ENCODE measurements at places on chromosomes 12 and 14.

DNA sequence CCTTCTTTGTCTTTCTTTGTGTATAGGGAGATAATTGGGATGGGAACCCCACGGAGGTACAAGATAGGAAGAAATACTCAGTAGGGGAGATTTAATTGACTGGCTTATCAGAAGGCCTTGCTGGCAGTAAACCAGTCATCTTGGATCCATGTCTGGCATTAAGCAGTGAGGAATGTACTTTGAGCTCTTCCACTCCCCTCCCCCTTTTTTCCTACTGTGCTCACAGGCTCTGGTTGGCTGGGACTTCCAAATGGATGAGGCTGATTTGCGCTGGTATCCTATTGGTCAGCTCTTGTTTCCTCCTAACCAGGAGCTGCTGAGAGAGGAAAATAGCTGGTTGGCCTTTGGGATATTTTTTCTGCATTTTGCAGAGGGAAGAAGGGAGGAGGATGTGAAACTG lies 24.7 kb downstream of the NGDN start:
- peak; percentile 62 for DNase-seq

DNA sequence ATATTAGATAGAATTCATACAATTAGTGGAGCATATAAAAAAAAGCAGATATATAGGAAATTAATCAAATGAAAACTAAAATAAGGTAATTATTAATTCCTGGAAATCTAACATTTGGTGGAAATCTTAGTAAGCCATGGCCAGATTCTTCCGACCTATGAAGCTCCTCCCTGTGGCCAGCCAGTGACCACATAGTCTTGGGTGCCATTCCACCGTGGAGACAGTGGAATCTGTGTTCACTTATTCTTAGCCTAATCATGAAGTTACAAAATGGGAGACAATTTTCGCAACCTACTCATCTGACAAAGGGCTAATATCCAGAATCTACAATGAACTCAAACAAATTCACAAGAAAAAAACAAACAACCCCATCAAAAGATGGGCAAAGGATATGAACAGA lies 241.9 kb upstream of the FLRT2 start:
- no peak for DNase-seq

- DNase-seq: no peak
These were observed 136.0 kb upstream of the NOS1 start for GRCh38 chr12:117497407-117497806.

- DNase-seq: no peak
These were observed 260.0 kb downstream of the ACSS3 start for GRCh38 chr12:81337886-81338285.

DNA sequence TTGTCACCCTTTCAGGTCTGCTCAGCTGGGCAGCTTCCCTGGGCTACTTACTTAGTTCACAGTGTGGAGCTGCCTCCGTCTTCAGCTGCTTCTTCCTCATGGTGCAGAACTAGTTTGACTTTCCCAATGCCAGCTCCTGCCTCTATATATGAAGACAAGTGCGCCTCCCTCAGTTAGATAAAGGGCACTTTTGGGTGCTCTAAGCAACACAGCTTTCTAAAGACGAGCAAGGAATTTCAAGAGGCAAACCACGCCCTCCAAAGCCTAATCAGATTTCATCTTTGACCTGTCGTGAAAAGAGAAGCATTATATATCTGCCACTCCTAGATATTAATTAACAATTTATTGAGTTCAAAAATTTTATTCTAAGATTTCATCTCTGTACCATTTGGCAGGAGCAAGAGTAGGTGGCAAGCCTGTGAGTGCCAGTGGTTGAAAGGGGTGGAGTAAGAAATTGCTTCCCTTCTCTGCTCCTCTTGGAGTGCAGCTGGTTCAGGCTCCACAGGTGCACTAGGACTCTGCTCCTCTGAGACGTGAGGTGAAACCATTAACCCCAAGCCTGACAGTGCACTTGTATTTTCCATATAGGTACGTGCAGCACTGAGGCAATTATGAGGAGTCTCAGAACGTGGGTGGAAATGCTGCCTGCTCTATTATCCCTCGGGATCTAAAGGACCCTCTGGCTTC lies 2.1 kb upstream of the SLC11A2 start:
- no peak for DNase-seq

DNA sequence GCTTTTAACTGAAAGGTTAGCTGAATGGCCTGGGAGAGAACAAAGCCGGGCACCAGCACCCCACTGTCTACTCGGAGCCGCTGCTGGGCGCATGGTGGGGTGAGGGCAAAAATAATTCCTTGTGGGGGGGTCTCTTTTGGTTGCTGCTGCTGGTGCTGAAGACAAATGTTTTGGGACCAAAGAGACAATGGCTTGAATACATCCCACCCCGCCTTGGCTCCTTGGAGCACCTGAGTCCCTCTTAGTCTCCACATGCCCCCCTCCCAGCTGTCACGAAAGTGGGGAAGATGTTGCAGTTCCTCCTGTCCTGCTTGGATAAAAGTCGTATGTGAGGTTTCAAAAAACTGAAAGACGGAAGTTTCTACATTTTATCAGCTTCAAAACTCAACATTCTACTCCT lies 85.0 kb downstream of the PIWIL1 start:
- no peak for DNase-seq

GRCh38 chr12:84329938-84330337 lies 582.7 kb downstream of the SLC6A15 start:
- DNase-seq: no peak

GRCh38 chr12:52497975-52498374 lies 4.9 kb upstream of the KRT6A start:
- no peak for DNase-seq

GRCh38 chr12:62922539-62922938 lies 12.4 kb downstream of the PPM1H start:
- DNase-seq: no peak

DNA sequence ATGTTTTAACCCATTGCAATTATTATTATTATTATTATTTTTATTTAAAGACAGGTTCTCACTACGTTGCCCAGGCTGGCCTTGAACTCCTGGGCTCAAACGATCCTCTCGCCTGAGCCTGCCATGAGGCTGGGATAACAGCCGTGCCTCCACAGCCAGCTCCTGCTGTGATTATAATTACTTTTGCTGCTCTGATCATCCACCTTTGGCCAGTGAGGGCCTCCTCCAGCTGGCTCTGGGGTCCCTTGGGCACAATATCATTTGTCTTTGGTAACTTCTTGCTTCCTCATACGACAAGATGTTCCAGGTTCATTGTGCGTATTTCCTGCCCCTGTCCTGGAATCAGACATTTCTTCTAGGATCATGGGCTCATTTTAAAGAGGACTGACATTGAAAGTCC lies 28.4 kb downstream of the LRTM2 start:
- no peak for DNase-seq

DNA sequence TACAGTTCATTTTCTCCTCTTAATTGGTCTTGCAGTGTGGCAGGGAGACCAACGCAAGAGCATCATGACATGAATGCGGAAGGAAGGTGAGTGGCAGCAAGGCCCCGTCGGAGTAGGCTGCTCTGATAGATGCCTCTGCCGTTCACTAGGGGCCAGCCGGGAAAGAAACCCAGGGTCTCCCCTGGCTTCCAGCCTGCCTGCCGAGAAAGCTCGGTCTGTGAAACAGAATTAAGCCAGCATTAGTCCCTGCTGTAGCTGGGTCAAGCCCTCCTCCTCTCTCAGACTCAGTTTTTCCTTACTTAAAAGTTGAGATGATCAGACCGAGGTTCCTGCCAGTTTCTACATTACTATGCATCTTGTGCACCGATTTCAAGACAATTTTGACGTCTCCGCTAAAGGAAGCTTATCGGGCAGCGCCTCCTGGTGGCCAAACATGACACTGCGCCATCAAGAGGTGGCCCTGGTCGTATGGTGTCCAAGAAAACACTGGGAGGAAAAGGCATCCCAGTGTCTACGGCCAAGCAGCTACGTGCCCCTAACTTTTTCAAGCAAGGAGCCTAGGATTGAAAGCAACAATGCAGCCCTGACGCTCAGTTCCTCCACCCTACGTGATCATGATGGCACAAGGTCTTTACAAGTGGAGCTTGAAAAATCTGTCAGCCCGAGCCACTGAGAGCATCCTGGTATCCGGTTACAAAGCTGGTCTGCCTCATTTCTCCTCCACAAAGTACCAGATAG lies 131.6 kb downstream of the KSR2 start:
- peak; percentile 91 for DNase-seq

DNA sequence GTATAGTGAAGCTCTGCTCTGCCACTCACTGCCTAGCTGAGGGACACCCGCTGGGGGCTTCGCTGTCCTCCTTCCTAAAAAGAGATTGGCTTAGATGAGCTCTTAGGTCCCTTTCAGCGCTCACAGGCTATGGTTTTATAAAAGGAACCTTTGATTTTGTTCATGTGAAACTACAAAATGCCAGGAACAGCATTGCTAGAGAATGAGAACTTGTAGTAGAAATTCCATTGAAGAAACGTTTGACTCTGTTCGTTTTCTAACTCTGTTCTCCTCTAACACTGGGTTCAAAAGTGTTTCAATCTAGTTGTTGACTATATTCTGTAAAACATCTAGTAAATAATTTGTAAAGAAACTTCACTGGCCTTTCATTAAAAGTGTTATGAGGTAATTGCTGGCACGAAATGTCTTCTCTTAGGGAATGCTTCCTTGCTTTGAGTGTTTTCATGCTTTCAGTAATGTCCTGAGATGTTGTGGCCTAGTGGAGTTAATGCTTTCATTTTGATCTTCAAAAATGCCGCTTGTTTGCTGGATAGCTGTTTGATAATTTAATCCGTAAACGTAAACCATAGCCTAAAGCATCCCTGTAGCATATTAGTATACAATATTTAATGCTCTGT lies 1.6 kb downstream of the MARK3 start:
- peak; percentile 28 for DNase-seq

- DNase-seq: no peak
These were observed 67.3 kb upstream of the EGLN3 start for GRCh38 chr14:34018125-34018524.

GRCh38 chr12:1655225-1655788 lies 26.3 kb downstream of the WNT5B start:
- DNase-seq: no peak

DNA sequence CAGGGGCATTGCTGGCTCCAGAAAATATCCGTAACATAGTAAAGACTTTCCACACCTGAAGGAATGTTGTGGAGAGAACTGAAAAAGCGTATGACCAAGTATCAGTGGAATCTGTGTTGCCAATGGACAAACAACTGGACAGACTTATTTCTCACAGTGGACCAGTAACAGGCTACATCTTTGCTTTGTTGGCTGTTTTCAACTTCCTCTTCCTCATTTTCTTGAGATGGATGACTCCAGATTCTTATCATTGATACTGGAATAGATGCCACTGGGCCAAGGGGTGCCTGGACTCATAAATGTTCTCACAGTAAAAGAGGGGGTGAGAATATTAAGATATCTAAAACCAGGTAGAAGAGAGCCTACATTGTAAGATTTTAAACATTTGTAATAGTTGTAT lies 6.4 kb downstream of the GAS2L3 start:
- no peak for DNase-seq

- DNase-seq: no peak
These were observed 93.1 kb downstream of the DDHD1 start for GRCh38 chr14:53060046-53060445.

DNA sequence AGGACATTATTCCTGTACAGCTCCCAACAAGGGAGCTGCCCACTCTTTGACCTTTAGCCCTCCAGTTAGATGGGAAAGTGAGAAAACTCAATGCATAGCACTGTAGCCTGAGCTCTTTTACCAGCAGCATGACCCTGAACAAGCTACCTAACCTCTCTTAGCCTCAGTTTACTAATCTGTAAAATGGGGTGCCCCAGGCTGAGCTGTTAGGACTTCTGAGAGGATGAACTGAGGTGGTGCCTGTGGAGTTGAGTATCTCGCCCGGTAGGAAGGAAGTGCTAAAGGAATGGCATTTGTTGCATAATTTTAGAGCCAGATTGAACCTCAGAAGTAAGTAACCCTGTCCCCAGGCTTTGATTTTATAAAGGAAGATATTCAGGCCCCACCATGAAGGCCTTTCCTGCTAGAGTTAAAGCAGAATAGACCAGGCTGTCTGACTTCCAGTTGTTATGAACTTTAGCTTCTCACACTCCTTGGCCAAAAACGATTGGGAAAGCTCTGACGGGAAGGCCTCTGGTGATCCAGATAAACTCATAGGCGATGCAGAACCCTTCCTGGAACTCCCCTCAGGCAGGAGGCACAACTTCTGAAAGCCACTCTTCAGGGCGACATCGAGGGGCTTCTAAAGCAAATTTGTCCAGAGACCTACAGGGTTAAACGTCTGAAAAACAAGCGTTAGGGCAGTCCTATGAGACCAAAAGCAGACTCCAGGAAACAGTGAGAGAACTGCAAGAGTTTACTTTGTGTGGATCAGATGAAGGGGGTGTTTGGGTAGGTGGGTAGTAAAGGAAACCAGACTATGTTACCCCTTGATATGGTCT lies 2.5 kb upstream of the SERPINA10 start:
- DNase-seq: no peak

GRCh38 chr12:10268037-10268436 lies 39.6 kb upstream of the KLRD1 start:
- no peak for DNase-seq

- DNase-seq: no peak
These were observed 220.0 kb downstream of the FUT8 start for GRCh38 chr14:65632487-65632886.

DNA sequence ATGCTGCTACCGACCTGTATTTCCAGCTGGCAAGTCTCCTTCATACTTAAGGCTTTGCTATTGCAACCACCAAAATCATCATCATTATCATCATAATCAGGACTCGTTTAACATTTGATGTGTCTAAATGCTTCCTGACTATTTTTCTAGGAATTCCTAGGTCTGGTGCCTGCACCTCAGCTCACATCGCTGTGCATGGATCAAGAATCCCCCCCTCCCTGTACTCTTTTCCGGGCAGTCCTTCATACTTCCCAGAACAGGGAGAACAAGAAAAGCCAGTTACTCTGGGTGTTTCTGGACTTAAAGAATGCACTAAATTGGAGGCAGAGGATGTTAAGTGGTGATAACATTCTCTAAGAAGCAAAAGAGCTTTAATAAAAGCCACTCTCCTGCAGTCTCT lies 9.4 kb downstream of the ERP27 start:
- peak; percentile 85 for DNase-seq

GRCh38 chr12:5535541-5535940 lies 103.6 kb downstream of the NTF3 start:
- no peak for DNase-seq

GRCh38 chr12:10721651-10722501 lies 1.2 kb downstream of the YBX3 start:
- peak; percentile 81 for DNase-seq

DNA sequence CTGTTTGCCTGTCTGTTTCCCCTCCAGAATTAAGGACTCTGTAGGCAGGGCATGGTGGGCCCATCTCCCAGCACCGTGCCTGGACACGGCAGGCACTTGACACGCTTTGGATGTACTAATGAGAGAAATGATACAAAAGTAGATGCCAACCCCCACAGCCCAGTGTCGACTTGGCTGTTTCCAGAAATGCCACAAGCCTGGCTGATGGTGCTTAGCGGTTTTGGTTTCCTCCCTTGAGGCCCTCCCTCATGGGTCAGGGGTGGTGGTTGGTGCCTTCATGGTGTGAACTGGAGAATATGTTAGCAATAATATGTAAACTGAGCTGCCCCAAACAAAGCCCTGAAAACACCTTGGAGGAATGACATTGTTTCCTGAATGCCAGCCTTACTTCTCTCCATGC lies 55.5 kb upstream of the ESRRB start:
- DNase-seq: no peak

Data from stomach (tissue), 19 donors.